ENCODE measurements at places on chromosomes 7 and 10.

- H3K27me3 ChIP-seq, result no peaks in the 10 kb centered on the region
- H3K4me3 ChIP-seq, result no peak overlapping the region
- DNase-seq, result no peak
Observed at GRCh38 chr10:3682745-3683144, 102.3 kb downstream of the KLF6 start.

GRCh38 chr7:66921396-66921917, 432 bp downstream of the TMEM248 start:
- peak; percentile 8 for DNase-seq
- H3K4me3 ChIP-seq, result peak overlapping the region; percentile 97
- peaks cover 12% of the 10 kb centered on the region for H3K4me1 ChIP-seq

GRCh38 chr10:373526-374309, 238.5 kb downstream of the ZMYND11 start:
- no peaks in the 10 kb centered on the region for H3K36me3 ChIP-seq
- DNase-seq, result no peak
- no peak overlapping the region for H3K27ac ChIP-seq
- H3K4me1 ChIP-seq, result no peaks in the 10 kb centered on the region

GRCh38 chr7:30596721-30597120, 2.0 kb downstream of the GARS1 start:
- no peaks in the 10 kb centered on the region for H3K27me3 ChIP-seq
- H3K4me1 ChIP-seq, result peaks cover 42% of the 10 kb centered on the region
- peak overlapping the region; percentile 99 for H3K4me3 ChIP-seq
- H3K36me3 ChIP-seq, result peaks cover 14% of the 10 kb centered on the region

DNA sequence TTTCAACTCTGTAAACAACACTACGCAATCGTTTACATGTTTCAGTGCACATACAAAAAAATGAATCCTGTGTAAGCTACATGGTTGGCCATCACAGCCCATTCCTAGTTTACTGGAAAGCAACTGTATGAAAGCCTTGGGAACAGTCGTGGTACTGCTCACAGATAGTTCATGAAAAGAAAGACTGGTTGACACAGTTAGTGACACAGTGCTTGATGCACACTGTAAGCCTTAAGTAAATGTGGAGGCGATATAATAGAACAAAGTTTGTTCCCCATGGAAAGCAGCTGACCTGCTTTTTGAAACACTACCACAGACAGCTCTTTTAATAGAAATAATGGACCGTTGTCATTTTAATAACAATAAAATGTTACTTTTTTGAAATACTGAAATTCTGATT, 5.1 kb downstream of the CACNA2D1 start:
- DNase-seq, result no peak
- H3K27me3 ChIP-seq, result peaks cover 14% of the 10 kb centered on the region
- no peak overlapping the region for H3K4me3 ChIP-seq
- H3K4me1 ChIP-seq, result no peaks in the 10 kb centered on the region
- H3K27ac ChIP-seq, result no peak overlapping the region

GRCh38 chr7:158054081-158054480, 533.5 kb downstream of the PTPRN2 start:
- no peak for DNase-seq
- H3K36me3 ChIP-seq, result no peaks in the 10 kb centered on the region
- no peak overlapping the region for H3K4me3 ChIP-seq
- H3K27ac ChIP-seq, result no peak overlapping the region

DNA sequence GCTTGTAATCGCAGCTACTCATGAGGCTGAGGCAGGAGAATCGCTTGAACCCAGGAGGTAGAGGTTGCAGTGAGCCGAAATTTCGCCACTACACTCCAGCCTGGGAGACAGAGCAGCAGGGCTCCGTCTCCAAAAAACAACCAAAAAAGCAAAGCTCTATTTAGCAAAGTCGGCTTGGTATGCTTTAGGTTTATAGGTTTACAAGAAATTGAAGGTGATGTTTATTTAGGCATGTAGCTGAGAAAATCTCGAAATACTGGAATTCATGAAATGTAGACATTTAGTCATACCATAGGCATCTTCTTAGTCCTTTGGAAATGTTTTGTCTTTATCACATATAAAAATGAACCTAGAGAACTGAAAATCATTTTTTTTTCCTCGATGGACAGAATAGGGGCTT, 453.8 kb upstream of the ANKRD30A start:
- no peak for DNase-seq
- H3K4me1 ChIP-seq, result no peaks in the 10 kb centered on the region
- no peaks in the 10 kb centered on the region for H3K36me3 ChIP-seq
- H3K27me3 ChIP-seq, result no peaks in the 10 kb centered on the region

Measured in stimulated activated naive B cell treated with anti-CD40 and anti-IgM and Interleukin-4, amounts not matched to agents 10 μg/mL and 1 μg/mL and 100 μg/mL, for 72 hours (primary cell).